ENCODE measurements at places on chromosomes 11 and 22. TPM values are rescaled to one million over a fixed set of nuclear protein-coding genes. Genes with fewer than 3 reads are reported as not detected.

SAAL1 gene
- 13.3 TPM for total RNA-seq

OR8G5 gene
- not detected for total RNA-seq

RASL10A gene
- total RNA-seq: 0.58 TPM

DNA sequence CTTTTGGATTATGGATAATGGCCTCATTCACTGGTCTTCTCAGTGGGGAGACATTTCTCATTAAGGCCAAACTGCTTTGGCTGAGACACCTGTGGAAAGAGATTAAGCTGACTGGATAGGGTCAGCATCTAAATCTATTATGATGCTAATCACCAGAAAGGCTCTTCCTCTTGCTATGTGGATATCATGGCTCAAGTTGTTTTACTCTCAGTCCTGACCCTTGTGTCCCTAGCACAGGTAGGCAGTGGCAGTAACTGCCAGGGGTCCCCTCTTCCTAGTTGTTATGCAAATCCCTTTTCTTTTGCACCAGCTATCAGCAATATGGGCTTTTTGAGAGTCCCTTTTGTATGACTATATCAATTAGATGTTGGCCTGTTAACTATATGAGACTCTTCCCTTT is 335.7 kb upstream of the PLET1 start:
- no peak for ATAC-seq

MDK gene
- 8.5 TPM for total RNA-seq

All from activated T-helper 17 cell treated with anti-CD3 and anti-CD28 coated beads, Interleukin-2, amount 50 U/mL, for 72 hours (primary cell).